ENCODE measurements at places on chromosomes 4 and X. TPM values are rescaled to one million over a fixed set of nuclear protein-coding genes. Genes with fewer than 3 reads are reported as not detected.

GPC3 gene
- 0.25 TPM for total RNA-seq

GRCh38 chrX:115949900-115950822, 220.4 kb upstream of the AGTR2 start:
- DNase-seq = no peak
- no peaks in the 10 kb centered on the region for H3K4me1 ChIP-seq
- no peaks in the 10 kb centered on the region for H3K27me3 ChIP-seq
- H3K27ac ChIP-seq = no peak overlapping the region
- H3K4me3 ChIP-seq = no peak overlapping the region
- no peaks in the 10 kb centered on the region for H3K36me3 ChIP-seq

RTL3 gene
- not detected for total RNA-seq

DNA sequence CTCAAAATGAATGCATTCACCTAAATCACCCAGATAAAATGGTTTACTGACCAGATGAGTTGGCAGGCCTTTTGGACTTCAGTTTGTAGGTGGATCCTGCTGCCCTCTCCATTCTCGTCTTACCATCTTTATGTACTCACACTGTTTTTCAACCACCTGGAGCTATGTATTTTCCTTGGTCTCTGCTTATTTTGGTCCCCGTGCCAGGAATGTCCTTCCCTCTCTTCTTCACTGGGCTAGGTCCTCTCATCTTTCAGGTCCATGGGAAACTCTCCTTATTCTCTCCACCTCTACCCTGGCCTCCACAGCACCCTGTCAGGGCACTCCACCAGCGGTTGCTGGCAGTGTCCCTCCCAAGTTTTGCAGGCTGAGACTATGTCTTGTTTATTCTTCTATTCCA, 2.6 kb downstream of the GPRIN3 start:
- no peak for DNase-seq
- H3K4me3 ChIP-seq = peak overlapping the region; percentile 97
- peaks cover 71% of the 10 kb centered on the region for H3K4me1 ChIP-seq
- no peaks in the 10 kb centered on the region for H3K27me3 ChIP-seq
- peaks cover 21% of the 10 kb centered on the region for H3K36me3 ChIP-seq
- H3K27ac ChIP-seq = peak overlapping the region; percentile 52

FHL1 gene
- 4.5 TPM for total RNA-seq

CXCL9 gene
- total RNA-seq = 0.11 TPM
